ENCODE measurements at places on chromosomes 7 and 10. TPM values are rescaled to one million over a fixed set of nuclear protein-coding genes. Genes with fewer than 3 reads are reported as not detected.

EPO gene
- total RNA-seq: not detected

PAX2 gene
- not detected for total RNA-seq

NUTM2D gene
- 0.17 TPM for total RNA-seq

HMX2 gene
- 6.0 TPM for total RNA-seq

ARL5B gene
- 12.8 TPM for total RNA-seq

FUOM gene
- 10.8 TPM for total RNA-seq

DNA sequence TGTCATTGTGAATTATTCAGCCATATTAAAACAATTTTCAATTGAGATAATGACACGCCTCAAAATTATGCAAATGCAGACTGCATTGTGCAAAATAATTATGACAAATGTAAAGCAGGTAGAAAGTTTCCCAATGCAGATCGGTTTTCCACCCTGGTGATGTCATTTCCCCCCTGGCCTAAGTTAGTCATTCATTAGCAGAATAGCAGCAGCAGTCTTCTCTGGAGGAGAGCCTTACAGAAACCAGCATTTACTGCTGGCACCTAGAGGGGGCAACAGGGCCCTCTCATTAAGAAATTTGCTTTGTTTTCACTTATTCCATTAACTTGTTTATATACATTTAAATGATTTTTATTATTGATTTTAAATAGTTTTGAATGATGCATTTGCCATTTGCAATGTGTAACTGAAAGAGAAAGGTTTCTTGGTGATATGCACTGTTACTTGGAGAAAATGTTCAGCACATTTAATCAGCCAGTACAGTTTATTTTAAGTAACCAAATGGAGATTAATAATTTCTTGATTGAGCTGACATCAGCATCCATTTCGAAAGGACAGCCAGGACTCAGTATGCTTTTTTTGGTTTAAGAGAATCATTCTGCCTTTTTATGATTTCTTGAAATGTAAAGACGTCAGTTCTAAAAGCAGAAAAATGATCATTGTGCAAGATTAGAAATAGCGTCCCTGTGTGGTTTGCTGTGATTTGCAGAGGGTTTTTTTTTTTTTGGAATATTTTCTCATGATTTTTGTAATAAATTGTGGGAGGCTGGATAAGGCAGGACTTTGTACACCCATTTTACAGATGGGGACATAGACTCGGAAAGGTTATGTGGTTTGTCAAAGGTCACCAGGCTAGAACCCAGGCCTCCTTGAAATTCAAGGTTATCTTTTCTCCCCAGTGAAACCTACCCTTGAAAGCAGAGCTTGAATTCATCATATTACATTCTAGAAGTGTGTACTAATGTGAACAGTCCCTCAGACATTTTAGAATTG, 3.5 kb downstream of the ARID5B start:
- peak; percentile 50 for DNase-seq

GRCh38 chr10:37754538-37755323, 102.7 kb downstream of the ZNF248 start:
- DNase-seq: peak; percentile 30

DNA sequence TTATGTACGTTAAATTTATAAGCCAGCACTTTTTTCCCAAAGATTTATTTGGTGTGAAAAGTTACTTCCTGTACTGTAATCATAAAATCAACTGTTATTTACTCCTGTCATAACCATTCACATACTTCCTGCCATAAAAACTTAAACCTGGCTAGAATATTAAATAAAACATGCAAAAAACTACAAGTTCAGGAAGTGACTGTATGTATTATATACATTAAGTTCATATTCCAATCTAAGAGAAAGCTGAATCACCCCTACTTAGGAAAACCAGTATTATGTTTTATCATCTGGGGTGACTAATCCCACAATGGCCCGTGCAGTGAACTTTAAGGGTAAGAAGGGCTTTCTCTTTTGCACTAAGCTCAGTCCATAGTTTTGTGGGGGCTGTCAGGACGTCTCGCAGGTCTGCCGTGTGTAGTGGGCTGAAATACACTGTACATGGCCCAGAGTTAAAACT, 183.7 kb upstream of the KLF14 start:
- no peak for DNase-seq

GRCh38 chr10:51629934-51630639, 69.3 kb downstream of the CSTF2T start:
- no peak for DNase-seq

Data from MG63 (cell line).